ENCODE measurements at places on chromosomes 11 and 22. TPM values are rescaled to one million over a fixed set of nuclear protein-coding genes. Genes with fewer than 3 reads are reported as not detected.
A peak's percentile ranks its signal among the peaks of the same experiment; 100 is the strongest.

DNA sequence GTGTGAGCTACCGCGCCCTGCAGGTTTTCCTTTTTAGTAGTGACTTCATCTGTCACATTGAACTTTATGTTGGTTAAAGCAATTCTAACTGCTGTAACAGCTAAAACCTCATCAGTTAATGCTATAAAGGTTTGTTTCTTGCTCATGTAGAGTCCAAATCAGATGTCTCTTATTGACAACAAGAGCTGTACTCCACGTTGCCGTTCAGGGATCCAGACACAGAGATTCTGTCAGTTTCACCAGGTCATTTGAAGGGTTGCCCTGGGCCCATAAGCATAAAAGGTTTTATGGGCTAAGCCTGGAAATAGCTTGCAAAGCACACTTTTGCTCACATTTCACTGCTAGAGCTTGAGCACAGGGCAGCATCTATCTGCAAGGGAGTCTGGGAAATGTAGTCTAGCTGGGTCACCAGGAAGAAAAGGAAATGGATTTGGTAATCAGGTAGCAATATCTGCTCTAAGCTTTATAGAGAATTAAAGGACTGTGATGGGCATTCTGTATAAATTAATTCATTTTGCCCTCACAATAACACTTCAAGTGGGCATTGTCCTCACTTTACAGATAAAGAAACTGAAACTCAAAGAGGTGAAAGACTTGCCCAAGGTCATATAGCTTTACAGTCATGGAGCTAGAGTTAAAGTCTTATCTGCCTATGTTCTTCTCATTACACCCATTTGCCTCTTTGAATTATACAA lies 25.2 kb upstream of the PTPRJ start:
- DNase-seq = no peak

DNA sequence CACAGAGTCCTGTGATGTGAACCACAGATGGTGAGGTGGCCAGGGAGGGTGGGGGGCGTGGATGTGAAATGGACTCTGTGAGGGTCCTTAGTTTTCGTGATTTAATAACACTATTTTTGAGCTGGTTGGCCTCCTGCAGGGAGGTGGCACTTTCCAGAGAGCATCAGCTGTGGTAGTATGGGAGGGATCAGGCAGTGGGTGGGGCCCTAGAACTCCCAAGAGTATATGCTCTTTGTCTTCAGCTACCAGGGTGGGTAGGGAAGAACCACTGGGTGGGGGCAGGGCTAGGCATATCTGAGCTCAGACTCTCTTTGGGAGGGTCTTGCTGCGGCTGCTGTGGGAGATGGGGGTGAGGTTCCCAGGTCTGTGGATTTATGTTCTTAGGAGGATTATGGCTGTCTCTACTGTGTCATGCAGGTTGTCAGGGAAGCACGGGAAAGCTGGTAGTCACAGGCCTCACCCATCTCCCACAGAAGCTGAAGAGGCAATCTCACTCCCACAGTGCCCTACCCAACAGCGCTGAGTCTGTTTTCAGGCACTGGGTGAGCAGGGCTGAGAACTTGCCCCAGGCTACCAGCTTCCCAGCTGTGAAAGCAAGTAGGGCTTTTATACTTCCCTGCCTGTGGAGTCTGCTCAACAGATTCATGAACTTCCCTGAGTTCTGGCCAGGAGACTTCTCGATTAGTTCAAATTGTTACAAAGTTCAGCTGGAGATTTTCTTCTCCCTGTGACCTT lies 47.9 kb upstream of the SNX19 start:
- DNase-seq = no peak

- peak; percentile 28 for DNase-seq
Observed at GRCh38 chr11:90113541-90113940, 20.9 kb upstream of the NAALAD2 start.

DNA sequence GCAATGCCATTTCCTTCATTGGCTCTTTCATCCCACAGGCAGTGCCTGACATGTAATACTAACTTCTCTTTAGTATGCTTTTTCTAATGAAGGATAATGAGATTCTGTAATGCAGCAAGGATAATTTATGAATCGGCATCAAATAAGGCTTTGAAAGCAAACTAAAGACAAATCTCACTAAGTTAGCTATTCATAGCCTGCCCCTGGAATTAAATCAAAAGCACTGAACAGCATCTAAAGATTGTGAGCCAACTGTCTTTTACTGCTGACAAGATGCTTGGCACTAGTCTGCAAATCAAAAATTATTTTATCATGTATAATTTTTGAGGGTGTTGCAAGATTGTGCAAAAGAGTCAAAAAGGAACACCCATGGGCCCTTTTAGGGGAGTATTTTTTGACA lies 265.0 kb downstream of the CASP12 start:
- DNase-seq = no peak

GRCh38 chr22:42596336-42596735 lies 18.3 kb downstream of the POLDIP3 start:
- DNase-seq = no peak

DNA sequence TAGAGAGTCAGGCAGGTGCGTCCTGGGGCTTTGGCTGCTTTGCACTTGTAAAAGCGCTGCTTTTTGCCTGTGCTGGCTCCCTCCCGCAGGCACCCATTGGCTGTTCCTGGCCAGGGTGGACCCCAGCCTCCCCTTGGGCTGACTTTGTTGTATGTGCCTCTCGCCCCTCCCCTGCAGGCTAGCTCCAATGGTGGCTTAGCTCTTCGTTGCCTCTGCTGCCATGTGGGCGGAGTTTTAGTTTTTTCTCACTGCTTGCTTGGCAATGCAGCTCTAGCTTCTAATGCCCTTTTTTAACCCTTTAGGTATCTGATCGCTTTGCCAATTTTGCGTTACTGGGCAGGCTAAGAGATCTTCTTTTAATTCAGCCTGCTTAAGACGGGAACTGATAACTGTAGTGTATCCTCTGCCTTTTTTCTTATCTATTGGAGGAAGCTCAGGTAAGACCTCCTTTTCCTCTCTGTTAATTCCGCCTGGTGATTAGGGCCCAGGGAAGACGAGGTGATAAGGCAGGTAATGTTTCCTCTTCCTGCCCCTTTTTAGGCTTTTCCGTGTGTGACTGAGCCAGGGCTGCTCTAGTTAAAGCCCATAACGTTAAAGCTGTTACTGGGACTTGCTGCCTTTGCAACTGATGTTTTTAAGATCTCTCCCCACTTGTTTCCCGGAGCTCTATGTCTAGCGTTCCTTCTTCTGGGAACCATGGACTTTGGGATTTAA lies 11.7 kb upstream of the GLYATL1 start:
- DNase-seq = no peak

- DNase-seq = peak; percentile 83
Observed at GRCh38 chr11:69122630-69123431, 32.9 kb upstream of the SMIM38 start.

- no peak for DNase-seq
Observed at GRCh38 chr11:35997902-35998520, 54.1 kb downstream of the LDLRAD3 start.

DNA sequence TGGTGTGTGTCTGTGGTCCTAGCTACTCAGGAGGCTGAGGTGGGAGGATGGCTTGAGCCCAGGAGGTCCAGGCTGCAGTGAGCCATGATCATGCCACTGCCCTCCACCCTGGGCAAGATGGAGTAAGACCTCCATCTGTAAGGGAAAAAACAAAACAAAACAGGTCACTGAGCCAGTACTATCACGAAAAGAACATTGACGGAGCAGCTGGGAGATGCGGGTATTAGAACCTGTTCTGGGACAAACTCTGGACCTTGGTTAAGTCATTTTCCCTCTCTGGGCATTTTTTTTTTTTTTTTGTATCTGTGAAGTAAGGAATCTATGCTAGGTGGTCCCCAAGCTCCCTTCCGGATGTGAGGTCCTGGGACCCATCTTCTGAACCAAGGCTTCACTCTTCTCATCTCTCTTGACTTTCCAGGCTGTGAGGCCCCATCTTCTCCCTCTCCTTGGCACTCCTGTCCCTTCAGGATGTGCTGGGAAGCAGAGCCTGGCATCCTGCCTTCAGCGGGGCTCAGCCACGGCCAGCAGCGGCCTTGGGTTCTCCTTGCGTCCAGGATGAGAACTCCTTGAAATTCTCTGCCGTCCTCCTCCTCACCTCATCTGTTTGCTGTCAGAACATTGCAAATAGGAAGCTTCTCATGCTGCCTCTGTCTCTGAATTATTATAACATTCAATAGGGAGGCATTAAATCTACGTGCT lies 130.8 kb downstream of the GRIK4 start:
- no peak for DNase-seq

- DNase-seq = no peak
Observed at GRCh38 chr22:38566726-38567504, 3.1 kb downstream of the DMC1 start.

- DNase-seq = no peak
Observed at GRCh38 chr11:19463976-19464375, 223.2 kb upstream of the E2F8 start.

GRCh38 chr11:5937868-5938602 lies 4.0 kb upstream of the OR56A3 start:
- no peak for DNase-seq

DNA sequence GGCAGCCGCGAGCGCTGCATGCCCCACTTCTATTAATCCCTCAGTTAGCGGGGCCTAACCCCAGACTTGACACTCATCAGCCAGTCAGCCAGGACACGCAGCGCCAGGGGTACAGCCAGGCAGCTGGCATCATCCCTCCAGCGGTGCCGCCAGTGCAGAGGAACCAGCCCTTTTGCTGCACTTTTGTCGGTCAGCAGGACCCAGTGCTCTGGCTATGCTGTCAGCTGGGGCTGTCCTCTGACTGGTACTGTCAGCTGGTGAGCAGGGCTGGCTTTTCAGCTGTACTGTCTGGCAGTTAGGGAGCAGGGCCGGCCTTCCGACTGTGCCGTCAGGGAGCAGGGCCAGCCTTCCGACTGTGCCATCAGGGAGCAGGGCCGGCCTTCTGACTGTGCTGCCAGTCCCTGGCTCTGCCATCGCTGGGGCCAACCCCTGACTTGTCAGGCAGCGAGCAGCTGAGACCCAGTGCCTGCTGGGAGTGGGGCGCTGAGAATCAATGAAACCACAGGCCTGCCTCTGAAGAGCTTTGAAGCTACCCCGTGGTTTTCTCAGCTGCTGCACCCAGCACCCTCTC lies 115.4 kb downstream of the KIAA1671 start:
- no peak for DNase-seq

DNA sequence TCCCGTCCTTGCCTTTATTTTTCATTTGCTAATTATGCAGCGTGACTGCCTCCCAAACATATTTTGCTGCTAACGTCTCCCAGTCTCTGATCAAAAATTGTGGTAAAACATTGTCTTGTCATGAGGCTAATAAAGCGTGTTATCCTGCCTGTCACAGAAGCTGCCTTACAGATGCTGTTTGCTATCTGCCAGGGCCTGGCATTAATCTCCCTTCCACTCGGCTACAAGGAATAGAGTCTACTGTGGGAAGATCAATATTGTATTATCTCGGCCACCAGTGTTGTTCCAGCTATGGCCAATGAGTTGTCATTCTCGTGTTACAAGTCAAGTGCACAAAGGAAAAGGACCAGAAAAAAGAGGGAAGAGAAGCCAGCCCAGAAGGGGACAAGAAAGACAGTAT lies 100.3 kb downstream of the SEZ6L start:
- DNase-seq = no peak

DNA sequence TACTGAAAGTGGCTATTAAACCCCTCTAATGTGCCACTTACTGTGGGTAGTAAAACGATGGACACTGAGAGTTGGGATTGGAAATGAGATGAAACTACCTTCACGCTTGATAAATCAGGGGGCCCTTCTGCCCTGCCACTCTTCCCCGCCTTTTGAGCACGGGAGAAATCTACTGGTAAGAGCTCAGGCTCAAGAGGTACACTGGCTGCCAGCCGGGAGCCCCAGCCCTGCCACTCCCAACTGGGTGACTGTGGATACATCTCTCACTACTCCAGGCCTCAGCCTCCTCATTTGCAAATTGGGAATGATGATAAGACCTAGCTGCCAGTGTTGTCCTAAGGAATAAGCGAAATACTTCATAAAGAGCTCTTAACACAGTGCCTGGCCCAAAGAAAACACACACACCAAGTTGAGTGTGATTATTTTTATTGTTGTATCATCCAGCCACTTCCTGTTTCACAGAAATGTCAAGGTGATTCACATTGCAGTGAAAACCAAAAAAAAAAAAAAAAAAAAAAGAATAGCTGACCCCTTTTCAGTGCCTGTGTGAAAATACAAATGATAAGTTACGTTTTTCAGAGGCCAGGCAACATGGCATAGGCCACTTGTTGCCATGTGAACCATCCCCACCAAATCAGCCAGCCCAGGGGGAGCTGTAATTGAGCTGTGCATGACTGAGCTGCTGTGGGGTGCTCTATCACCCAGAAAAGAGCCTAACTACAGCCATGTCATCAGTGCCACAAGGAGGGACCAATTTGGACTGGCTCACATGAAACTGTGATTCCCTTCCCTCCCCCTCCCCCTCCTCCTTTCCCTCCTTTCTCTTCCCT lies 4.4 kb upstream of the ZNRD2 start:
- DNase-seq = peak; percentile 54

GRCh38 chr11:105774899-105775298 lies 165.0 kb downstream of the GRIA4 start:
- DNase-seq = no peak

GRCh38 chr22:46749682-46750529 lies 11.9 kb upstream of the CERK start:
- DNase-seq = peak; percentile 46

DNA sequence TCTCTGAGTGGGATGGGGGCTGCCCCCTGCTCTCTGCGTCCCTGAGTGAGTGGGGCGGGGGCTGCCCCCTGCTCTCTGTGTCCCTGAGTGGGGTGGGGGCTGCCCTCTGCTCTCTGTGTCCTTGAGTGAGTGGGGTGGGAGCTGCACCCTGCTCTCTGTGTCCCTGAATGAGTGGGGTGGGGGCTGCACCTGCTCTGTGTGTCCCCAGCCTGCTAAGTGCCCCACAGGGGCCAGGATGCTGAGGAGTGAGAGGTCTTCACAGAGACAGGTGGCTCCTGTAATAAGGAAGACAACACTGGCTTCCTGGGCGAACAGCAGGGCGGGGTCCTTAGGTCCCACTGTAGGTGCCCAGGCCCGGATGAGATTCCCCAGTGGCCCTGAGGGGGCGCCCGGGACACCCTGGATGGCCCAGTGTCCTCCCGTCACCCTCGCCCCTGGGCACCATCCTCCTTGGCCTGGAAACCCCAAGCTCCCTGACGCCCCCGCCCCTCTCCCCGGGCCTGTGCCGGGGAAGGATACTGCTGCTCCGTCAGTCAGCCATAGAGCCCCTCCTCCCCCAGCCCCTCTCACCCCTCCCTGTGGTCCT lies 3.8 kb upstream of the CCDC188 start:
- DNase-seq = peak; percentile 5

- no peak for DNase-seq
Observed at GRCh38 chr22:19398652-19399051, 32.9 kb downstream of the HIRA start.

GRCh38 chr11:118476676-118477075 lies 40.4 kb downstream of the KMT2A start:
- no peak for DNase-seq

The NRGN gene
- 1.3 TPM for total RNA-seq

The MICAL3 gene
- total RNA-seq = 40.2 TPM

The DRAP1 gene
- 93.9 TPM for total RNA-seq

The MMP27 gene
- total RNA-seq = not detected

The KDM4D gene
- total RNA-seq = 0.65 TPM

The BARX2 gene
- total RNA-seq = not detected

The ELFN2 gene
- under 0.01 TPM for total RNA-seq

The FSHB gene
- not detected for total RNA-seq

The SLC3A2 gene
- total RNA-seq = 77.9 TPM

The PACSIN2 gene
- total RNA-seq = 68.9 TPM

The RIBC2 gene
- total RNA-seq = 1.3 TPM

The TSKU gene
- total RNA-seq = 8.7 TPM

The HPX gene
- 0.19 TPM for total RNA-seq

The C11orf16 gene
- total RNA-seq = not detected

The NCAPH2 gene
- 37.1 TPM for total RNA-seq

The CDHR5 gene
- not detected for total RNA-seq

The OLFML1 gene
- total RNA-seq = not detected

The SUSD2 gene
- total RNA-seq = 0.34 TPM

The KCNQ1 gene
- not detected for total RNA-seq

The CRYBB3 gene
- not detected for total RNA-seq

The MS4A3 gene
- total RNA-seq = not detected

The CADM1 gene
- 0.56 TPM for total RNA-seq

Measured in dermis blood vessel endothelial cell (primary cell).